Mesenchymal stem cell (in vitro differentiated cells and primary cell): ENCODE measurements at places on chromosomes 1 and 21.

- no peak for DNase-seq
Observed at GRCh38 chr1:94862718-94863117, 42.6 kb downstream of the SLC44A3 start.

DNA sequence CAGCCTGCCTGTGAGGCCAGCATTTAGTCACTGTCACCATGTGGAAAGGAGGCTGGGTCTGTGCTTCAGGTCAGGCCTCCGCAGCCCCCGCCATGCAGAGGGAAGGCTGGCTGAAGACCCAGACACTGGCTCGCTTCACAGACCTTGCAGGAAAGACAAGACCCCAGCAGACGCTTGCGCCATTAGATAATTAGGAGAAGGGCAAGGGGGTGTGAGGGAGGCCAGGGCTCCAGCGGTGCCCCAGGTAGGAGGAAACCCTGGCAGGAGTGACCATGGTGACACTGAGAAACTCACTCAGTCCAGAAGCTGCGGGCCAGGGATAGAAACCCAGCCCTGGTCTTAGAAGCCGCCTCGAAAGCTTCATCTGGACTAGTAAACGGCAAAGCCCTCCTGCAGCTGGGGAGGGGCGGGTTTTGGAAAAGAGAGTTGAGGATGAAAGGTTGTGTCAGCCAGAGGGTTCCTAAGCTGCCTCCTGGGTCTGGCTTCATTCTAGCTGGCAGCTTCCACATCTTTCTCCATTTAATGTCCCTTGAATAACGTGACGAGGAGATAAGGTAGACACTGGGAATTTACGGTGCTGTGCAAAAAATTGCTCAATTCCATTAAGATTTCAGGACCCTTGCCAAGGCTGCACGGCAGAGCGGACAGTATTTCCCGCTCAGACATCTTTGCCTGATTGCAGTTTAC, 294.1 kb upstream of the VAMP3 start:
- no peak for DNase-seq

DNA sequence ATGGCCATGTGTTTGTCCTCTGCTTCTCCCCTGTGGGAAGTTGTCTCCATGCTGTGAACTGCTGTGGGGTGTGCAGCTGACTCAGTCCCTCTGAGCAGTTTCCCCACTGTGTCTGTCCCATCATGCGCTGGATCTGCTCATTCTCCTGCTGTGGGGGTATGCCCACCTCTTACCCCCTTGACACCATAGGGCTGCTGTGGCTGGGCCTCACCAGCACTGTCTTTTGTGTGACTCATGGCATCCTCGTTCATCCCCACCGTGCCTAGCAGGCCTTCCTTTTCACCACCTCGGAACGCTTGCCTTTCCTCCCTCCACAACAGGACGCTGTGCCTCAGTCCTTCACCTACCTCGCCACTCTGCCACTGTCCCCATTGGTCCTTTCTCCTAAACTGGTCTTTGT, 27.3 kb downstream of the VANGL2 start:
- DNase-seq, result no peak

- no peak for DNase-seq
Observed at GRCh38 chr21:42663860-42664535, 10.6 kb downstream of the PDE9A start.

GRCh38 chr1:163195728-163196448, 6.8 kb downstream of the RGS5 start:
- peak; percentile 53 for DNase-seq

DNA sequence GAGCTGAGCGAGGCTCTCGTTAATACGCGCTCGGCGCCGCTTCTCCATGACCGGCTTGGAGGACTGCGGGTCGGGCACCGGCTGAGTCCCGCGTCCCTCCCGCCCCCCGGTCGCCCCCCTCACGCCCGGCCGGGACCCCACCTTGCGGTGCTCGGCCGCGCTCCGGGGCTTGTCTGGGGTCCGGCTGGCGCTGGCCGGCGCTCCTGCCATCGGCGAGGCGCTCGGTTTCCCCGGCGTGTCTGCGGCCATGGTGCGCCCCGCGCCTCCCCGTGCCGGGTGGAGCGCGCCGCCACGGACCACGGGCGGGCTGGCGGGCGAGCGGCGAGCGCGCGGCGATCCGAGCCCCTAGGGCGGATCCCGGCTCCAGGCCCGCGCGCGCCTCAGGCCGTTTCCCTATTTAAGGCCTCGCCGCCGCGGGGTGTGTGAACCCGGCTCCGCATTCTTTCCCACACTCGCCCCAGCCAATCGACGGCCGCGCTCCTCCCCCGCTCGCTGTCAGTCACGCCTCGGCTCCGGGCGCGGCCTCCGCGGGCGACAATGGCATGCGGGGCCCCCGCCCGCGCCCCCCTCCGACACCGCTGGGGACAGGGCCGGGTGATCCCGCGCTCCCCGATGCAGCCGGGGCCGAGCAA, at the start of gene HES4:
TSS of gene HES4 (minus strand) at position 373 of the 632 bp plus-strand sequence. CDS start at position 249, 124 bp downstream.
- peak; percentile 94 for DNase-seq

DNA sequence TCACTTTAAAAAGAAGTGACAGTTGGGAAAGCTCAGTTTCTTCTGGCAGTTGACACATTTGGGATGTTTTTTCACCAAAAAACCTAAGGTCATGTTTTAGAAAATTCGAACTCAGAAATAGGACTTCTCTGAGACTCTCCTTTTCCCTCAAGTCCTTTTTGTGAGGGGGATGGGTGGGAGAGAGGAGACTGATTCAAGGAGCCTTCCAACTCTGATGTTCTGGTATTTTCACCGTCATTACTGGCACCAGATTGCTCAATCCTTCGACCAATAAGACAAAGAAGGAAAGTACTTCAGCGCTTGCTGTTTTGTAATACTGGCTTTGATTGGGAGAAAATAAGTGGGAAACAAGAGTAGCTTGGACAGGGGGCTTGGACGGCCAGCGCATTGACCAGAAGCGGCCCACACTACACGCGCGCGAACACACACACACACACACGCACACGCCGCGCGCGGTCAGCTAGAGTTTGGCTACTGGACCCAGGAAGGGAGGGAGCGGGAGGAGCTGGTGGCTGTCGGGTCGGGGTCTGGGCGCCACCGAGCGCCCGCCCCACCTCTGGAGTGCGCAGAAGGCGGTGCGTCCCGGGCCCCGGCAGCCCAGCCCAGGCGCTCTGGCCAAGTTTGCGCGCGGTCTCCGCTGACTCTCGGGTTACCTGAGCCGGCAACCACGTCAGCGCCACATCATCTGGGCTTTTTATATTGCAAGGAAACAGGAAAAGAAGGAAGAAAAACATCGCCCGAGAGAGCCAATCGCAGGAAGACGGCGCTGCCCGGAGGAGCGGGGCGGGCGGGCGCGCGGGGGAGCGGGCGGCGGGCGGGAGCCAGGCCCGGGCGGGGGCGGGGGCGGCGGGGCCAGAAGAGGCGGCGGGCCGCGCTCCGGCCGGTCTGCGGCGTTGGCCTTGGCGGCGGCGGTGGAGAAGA, at the start of gene KCNK1:
TSS of gene KCNK1 (plus strand) at position 855 of the 921 bp plus-strand sequence. CDS start at position 921, 66 bp downstream.
- peak; percentile 40 for DNase-seq

- peak; percentile 63 for DNase-seq
Observed at GRCh38 chr1:27102707-27103468, 52.0 kb downstream of the SLC9A1 start.

GRCh38 chr1:158140764-158141192, 39.9 kb upstream of the CD1D start:
- DNase-seq, result no peak

- DNase-seq, result no peak
Observed at GRCh38 chr1:245240648-245241165, 85.9 kb downstream of the KIF26B start.

GRCh38 chr21:25424634-25425033, 182.6 kb downstream of the MRPL39 start:
- DNase-seq, result no peak

- DNase-seq, result no peak
Observed at GRCh38 chr1:26404641-26405040, 6.0 kb upstream of the LIN28A start.

DNA sequence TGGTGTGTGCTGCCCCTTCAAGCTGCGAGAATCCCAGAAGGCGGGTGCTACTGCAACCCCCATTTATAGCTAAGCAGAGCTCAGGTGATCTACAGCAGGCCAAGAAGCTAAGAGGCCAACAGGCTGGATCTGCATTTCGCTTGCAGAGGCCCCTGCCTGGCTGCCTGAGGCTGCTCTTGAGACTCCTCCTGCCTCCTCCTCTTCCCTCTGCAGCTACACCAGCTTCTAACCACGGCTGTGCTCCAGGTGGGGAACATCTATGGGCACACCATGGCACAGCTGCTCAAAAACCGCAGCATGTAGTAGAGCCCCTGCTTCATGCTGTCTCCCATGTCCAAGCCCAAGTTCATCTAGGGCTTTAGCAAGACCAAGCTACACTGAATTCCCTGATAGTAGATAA, 72.9 kb upstream of the ZNF678 start:
- DNase-seq, result no peak
